ENCODE measurements at places on chromosomes 5 and 9.

DNA sequence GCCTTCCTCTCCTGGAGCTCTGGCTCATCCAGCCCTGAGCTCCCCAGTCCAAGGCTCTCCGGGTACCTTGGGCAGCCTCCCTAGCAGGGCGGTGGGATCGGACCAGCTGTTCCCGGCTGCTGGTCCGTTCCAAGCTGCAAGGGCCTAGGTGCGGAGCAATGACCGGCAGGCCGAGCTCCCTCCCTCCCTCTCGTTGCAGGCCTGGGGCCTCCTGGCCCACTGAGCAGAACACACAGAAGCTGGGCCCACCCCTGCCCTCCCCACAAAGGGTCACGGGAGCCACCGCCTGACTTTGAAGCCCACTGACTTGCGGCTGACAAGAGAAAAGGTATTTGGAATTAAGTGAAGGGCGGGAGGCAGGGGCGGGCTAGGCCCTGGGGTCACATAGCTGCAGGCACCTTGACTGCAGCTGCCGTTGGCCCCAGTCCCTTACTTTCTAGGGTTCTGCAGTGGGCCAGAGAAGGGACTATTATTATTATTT, 104.7 kb upstream of the IER5L start:
- no peak for DNase-seq

DNA sequence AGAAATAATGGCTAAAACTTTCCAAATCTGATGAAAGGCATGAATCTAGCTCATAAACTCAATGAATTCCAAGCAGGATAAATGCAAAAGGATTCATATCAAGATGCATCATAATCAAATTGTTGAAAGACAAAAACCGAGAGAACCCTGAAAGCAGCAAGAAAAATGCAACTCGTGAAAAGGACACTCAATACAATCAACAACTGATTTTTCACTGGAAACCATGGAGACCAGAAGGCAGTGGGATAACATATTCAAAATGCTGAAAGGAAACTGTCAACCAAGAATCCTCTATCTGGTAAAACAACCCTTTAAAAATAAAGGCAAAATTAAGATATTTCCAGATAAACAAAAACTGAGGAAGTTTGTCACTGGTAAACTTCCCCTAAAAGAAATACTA, 9.5 kb downstream of the FBXL17 start:
- DNase-seq = no peak

- no peak for DNase-seq
Observed at GRCh38 chr5:117077142-117077541, 502.5 kb upstream of the SEMA6A start.

GRCh38 chr5:169549453-169550100, 34.0 kb upstream of the SPDL1 start:
- DNase-seq = no peak

- no peak for DNase-seq
Observed at GRCh38 chr5:97075649-97076048, 66.8 kb downstream of the LIX1 start.

- DNase-seq = no peak
Observed at GRCh38 chr5:71865665-71866320, 146.7 kb downstream of the CARTPT start.

- DNase-seq = no peak
Observed at GRCh38 chr5:6344593-6344989, 33.8 kb downstream of the MED10 start.

- no peak for DNase-seq
Observed at GRCh38 chr9:74921737-74922136, 31.0 kb downstream of the C9orf40 start.

DNA sequence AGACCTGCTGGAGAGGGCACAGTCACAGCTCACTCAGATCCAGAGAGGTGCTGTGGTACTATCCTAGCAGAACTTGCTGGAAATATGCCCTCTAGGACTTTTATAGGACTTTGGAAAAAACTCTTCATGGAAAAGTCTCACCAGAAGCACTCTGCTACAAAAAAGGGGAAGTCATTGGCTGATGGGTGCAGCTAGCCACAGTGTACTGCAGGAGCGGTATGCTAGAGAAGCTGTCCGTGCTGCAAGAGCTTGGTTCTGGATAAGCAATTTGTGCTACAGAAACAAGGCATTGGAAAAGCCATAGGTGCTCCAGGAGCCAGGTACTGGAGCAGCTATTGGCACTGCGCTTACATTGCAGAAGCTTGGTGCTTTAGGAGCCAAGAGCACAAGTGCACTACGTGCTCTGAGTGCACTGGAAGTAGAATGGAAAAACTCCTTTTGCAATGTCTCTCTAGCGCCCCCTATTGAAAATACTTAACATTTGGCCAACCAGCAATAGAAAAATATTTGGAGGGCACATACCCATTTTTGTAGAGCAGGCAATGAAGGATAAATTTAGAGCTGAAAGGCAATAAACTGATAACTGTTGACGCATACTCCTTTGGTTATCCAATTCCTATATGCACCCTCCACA, 83.4 kb downstream of the MEGF10 start:
- no peak for DNase-seq

GRCh38 chr5:72634444-72634843, 127.2 kb upstream of the ZNF366 start:
- DNase-seq = no peak

DNA sequence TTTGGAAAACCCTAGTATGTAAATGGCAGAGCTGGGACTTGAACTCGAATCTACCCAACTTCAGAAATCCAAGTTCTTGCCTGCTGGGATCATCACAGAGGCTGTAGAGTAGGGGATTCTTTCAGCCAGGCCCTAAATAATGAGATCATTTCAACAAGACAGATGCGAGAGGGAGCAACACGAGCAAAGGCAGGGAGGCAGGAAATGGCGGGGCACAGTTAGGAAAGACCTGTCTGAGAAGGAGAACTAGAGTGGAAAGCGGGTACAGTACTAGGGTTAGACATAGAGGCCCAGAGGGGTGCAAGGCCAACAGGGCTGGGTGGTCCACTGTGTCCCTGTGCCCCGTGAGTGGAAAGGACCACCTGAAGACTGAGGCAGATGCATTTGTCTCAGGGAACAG, 46.1 kb downstream of the MVB12B start:
- DNase-seq = no peak

DNA sequence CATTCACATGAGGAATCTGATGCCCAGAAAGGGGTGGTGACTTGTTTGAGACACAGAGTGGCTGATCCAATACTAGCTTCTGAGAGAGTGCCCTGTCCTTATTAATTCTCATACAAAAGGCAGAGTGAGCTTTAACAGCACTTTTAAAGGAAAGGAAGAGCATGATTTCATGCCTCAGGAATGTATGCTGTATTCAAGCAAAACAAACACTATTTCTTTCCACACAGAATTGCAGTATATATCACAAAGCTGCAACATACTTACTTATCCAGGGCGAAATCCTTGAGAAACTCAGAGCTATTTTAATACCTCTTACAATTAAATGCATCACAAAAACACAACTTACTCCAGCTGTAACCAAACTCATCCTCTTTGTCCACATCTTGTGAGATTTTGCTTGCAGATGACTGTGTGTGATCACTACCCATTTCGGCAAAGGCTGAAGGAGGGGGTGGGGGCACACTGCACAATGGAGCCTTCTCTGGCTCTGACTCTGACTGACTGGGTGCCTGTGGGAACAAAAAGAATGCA, 139.8 kb downstream of the MPDZ start:
- DNase-seq = no peak

- DNase-seq = no peak
Observed at GRCh38 chr9:110099236-110100095, 108.5 kb downstream of the C9orf152 start.

DNA sequence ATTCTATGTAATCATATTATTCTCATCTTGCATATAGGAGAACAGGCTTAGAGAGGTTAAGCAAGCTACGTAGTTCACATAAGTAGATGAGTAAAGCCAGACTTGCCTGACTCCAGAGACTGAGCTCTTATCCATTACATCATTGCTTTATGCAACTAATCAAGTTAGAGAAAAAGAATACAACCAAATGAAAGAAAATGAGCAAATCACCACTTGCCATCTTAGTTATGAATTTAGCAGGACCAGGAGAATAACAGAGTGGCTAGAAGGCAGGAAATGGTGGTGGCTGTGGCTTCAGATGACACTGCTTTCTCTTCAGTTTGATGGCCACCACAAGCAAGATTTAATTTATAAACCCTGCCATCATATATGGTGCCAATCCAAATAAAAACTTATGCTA, 26.6 kb downstream of the POC5 start:
- no peak for DNase-seq

DNA sequence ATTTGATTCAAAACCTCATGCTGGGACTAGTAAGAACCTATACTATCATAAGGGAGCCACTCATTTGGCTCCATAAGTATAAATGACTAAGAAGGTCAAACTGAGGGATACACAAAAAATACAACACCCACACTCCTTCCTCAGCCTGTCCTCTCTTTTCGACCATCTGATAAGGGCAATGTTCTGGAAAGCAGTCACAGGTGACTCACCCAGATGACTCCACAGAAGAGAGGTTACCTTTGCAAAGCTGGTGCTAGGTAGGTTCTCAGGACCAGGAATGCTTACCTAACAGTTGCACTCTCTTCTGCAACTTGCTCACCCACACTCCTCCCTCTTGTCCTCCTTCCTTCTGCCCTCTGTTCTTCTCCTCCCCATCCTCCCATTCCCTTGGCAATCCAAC, 32.9 kb downstream of the LHFPL2 start:
- DNase-seq = no peak

DNA sequence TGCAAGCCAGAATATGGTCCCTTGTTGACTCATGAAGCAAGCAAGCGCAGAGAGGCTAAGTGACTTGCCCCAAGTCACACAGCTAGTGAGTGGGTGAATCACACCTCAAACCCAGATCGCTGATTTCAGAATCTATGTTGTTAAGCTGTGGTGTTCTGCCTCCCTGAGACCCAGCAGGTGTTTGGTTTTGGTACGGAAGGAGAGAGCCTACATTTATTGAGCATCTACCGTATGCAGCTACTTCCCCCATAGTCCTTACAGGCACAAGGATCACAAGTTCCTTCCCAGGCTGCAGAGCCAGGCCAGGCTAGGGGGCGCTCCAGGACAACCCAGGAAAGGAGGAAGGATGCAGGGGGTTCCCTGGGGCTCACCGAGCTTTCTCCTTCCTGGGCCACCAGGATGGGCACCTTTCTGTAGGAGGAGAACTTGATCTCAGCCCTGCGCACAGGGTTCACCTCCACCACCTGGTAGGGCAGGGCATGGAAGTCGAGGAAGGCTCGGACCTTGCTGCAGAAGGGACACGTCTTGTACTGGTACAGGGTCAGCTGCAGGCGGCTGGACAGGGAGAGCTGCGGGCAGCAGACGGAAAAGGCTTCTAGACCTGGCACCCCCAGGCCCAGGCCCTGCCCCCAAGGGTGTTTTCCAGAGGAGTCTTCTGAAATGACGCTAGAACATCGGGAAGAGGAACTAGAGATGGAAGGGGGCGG, 2.5 kb downstream of the PTGES2 start:
- no peak for DNase-seq

DNA sequence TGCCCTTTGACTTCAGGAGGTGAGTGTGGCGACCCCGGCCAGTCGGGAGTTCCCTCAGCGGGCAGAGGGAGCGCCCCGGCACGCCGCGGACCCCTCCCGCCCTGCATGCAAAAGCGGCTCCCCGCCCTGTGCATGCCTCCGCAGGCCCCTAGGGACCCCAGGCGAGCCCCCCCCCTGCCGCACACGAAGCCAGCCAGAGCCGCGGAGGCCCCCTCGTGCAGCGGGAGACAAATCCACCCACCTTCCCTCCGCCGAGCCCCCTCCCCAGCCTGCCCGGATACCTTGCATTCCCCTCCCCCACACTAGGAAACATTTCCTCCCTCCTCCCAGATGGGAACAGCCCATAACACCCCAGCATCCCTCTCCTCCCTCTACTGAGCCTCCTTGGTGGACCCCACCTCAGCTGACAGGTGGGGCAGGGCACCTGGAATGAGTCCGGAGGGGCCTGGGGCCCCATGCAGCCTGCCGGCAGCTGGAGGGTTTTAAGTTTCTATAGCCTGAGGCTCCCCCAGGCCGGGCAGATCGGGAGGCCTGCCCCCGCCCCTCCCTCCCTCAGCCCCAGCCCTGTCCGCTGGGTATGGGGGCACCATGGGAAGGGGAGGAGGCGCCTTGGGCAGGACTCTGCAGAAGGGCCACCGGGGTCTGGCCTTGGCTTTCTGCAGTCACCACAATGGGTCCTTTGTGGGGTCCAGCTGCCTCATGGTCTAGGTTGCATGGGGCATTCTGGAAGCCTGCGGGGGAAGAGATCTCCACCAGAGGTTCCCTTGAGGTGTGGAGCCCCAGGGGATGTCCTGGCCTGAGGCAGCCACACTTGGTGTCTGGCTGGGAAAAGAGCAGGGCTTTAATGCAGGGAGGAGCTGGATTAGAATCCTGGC, 601 bp downstream of the ERGIC1 start:
- no peak for DNase-seq

GRCh38 chr5:146731909-146732659, 146.5 kb downstream of the PPP2R2B start:
- DNase-seq = no peak

DNA sequence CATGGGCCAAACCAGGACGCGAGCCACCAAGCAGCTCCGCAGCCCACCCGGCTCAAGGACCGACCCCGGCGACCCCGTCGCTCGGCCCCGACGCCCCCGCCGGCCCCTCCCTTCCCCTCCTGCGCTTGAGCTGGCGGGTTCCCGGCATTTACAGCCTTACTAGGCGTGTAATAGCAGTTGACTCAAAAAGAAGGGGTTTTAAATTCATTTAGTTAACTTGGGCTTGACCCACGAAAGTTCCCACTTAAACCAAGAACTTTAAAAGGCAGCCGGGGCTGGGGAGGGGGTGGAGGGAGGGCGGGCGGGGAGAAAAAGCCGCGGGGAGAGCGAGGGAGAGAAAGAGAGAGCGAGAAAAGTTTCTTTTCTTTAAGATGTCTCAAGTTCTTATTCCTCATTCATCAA, 636 bp downstream of the PRDM12 start:
- no peak for DNase-seq

GRCh38 chr5:82436291-82436690, 158.1 kb upstream of the RPS23 start:
- no peak for DNase-seq

GRCh38 chr5:39238366-39239105, 19.2 kb upstream of the FYB1 start:
- no peak for DNase-seq

- DNase-seq = no peak
Observed at GRCh38 chr5:150613991-150614660, 26.3 kb upstream of the SYNPO start.

GRCh38 chr5:54295651-54296276, 14.6 kb downstream of the ARL15 start:
- DNase-seq = no peak

DNA sequence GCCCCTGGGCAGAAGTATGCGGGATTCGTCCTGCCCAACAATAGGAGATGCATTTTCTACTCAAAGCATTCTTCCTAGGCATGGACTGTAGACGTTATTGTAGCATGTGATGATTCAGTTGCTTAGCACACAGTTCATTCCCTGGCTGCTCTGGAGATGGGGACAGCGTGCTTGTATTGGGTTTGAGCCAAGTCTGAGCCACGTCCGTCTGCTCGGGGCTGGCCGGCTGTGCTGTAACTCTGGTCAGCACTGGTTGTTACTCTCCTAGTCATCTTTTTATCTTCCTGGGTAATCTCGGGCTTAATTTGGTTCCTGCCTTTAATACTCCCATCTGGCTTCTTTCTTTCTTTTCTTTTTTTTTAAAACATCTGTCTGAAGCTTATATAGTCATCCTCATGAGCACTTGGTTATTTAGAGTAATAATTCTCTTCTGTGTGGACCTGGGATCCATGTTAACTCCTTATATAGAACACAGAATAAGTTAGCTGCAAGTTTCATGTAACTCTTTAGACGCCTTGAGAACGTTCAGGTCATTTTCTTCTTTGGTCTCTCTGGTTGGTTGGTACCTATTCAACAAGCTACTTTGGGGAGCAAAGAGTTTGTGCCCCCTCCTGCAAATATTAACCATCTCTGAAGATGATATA, 118.8 kb upstream of the RPS23 start:
- DNase-seq = no peak

GRCh38 chr5:65261499-65261898, 220.2 kb downstream of the ADAMTS6 start:
- no peak for DNase-seq

All from stimulated activated CD4-positive, alpha-beta T cell treated with anti-CD3 and anti-CD28 coated beads, Interleukin-1b, Interleukin-23, amount 100 ng/mL, for 24 hours (primary cell).